NCI-H1436 (cell line): ENCODE measurements at places on chromosomes 2 and 18.
A peak's percentile ranks its signal among the peaks of the same experiment; 100 is the strongest.

GRCh38 chr18:1930291-1931270 lies 640.7 kb downstream of the METTL4 start:
- DNase-seq, result no peak

DNA sequence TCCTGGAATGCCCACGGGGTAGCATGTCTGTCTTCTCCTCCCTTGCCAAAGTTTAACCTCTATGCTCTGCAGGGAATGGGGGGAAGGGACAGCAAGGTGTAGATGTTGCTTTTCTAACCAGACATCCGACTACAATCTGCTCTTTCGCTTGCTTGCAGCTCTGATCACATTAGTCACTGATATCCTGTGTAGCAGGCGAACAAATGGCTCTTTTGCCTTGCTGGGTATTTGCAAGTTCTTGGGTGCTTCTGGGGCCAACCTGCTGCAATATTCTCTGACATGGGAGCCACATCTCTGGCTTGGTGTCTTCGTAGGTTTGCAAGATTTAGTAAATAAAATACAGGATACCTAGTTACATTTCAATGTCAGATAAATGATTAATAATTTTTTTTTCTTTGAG lies 190.0 kb downstream of the ASB1 start:
- DNase-seq, result no peak

DNA sequence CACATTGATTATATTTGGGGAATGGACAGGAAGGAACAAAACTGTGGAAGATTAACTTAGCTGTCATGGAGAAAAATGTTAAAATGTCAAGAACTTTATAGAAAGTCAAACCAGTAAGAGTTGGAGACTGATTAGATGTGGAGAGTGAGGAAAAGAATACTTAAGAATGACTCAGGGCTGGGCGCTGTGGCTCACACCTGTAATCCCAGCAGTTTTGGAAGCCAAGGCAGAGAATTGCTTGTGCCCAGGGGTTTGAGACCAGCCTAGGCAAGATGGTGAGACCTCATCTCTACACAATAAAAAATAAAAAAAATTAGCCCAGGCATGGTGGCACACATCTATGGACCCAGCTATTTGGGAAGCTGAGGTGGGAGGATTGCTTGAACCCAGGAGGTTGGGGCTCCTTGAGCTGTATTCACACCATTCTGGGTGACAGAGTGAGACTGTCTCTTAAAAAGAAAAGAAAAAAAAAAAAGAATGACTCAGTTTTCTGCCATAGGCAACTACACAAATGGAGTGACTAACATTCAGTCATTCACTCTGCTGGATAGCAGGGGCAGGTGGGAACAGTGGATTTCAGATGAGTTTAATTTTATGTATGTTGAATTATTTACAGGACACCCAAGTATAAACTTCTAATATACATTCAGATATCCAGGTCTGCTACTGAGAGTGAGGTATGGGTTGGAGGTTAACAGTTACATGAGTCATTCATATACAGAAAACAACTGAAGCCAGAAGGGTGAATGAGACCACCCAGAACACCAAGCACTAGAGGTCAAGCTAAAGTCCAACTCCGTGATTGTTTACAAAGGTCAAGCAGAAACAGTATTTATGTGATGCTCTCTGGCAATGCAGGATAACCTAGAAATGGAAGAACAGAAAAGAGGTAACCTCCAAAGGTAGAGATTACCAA lies 33.9 kb downstream of the ORC2 start:
- DNase-seq, result no peak

- no peak for DNase-seq
Measured at GRCh38 chr2:26179446-26179913, 6.6 kb downstream of the GAREM2 start.

GRCh38 chr18:30970196-30970816 lies 72.2 kb downstream of the DSC3 start:
- no peak for DNase-seq

DNA sequence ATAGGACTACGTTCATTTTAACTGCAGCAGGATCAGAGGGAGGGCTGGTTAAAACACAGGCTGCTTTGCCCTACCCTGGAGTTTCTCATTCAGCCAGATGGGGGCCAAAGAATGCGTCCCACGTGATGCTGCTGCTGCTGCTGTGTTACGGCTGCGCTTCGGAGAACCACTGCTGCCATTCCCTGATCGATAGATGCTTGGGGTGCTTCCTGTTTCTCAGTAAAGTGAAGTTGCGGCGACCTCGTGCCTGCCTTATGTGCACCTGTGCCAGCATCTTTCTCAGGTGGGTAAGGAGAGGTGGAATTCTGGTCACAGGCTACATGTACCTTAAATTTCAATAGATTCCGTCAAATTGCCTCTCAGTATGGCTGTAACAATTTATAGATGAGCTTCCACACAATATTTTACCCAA lies 24.7 kb upstream of the TOGARAM2 start:
- DNase-seq, result no peak

- no peak for DNase-seq
Measured at GRCh38 chr2:159907909-159908308, 109.9 kb upstream of the CD302 start.

GRCh38 chr2:97011977-97012569 lies 25.7 kb upstream of the FAM178B start:
- peak; percentile 44 for DNase-seq

DNA sequence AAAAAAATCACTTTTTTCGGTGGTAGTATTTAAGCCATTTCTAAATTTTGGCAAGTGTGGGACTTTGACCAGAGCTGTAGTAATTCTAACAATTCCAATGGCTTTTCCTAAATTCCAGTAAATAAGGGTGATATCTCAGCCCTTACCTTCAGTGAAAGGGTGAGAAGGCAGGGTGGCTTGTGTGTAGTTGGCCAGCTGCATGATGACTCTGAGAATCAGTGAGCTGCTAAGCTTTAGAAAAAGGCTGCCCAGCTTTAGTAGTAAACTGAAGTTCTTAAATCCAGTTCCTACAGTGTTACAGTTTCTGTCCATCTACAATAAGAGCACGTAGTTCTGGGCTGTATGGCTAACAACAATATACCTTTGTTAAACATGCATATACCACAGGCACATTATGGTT lies 42.0 kb downstream of the OXER1 start:
- DNase-seq, result no peak
